ENCODE measurements at places on chromosomes 1 and 21.

- peak; percentile 94 for DNase-seq
- H3K27me3 ChIP-seq: no peaks in the 10 kb centered on the region
- no peak within 1 kb of the TSS for H3K27ac ChIP-seq
- H3K36me3 ChIP-seq: peaks cover 18% of the 10 kb centered on the region
Observed at GRCh38 chr1:154982897-154983648, at the start of gene FLAD1. Gene FLAD1, plus strand, starts transcription at chr1:154983344. Its CDS starts 351 bp downstream, at chr1:154983695.

DNA sequence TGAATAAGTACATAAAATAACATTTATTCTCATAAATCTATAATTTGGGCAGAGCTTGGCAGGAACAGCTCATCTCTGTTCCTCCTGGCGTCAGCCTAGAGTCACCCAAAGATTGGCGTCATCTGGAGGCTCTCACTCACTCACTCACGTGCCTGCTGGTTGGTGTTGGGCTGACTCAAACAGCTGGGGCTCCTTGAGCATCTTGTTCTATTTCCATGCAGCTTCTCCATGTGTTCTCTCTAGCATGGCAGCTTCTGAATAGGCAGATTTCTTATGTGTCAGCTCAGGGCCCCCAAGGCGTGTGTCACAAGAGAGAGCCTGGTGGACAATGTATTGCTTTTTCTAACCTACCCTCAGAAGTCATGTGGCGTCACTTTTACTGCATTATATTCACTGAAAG lies 70.6 kb upstream of the RAB3GAP2 start:
- H3K4me3 ChIP-seq: no peak overlapping the region
- peaks cover 12% of the 10 kb centered on the region for H3K27me3 ChIP-seq
- H3K36me3 ChIP-seq: no peaks in the 10 kb centered on the region
- no peak overlapping the region for H3K27ac ChIP-seq
- no peak for DNase-seq

DNA sequence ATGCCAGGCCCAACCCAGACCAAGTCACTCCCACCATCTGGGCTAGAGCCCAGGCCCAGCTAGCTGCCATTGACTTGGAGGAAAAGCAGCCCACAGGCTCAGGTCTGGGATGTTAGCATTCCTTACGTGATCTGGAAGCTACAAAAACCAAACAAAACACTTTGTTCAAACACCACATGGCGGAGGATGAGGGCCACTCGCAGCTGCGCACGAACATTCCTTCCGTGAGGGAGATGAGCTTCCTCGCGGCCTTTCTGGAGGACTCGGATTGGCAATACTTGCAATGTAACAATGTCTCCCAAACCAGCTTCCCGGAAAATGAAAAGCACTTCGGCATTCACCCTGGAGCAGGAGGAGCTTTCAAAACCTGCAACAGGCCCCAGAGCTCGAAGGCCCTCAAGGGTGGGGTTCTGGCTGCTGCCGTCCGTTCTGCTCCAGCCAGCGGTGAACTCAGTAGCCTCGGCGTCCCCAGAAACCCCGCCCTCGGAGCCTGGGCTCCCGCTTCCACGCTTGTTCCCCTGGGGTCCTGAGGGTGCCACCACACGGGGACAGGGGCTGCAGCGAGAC lies 40.5 kb downstream of the COL6A1 start:
- no peaks in the 10 kb centered on the region for H3K36me3 ChIP-seq
- H3K4me1 ChIP-seq: no peaks in the 10 kb centered on the region
- no peak for DNase-seq
- peaks cover 68% of the 10 kb centered on the region for H3K27me3 ChIP-seq

GRCh38 chr21:14382486-14382834 lies 486 bp downstream of the HSPA13 start:
- peak overlapping the region; percentile 99 for H3K27ac ChIP-seq
- peaks cover 21% of the 10 kb centered on the region for H3K4me1 ChIP-seq
- peak overlapping the region; percentile 99 for H3K4me3 ChIP-seq
- no peak for DNase-seq
- no peaks in the 10 kb centered on the region for H3K27me3 ChIP-seq

DNA sequence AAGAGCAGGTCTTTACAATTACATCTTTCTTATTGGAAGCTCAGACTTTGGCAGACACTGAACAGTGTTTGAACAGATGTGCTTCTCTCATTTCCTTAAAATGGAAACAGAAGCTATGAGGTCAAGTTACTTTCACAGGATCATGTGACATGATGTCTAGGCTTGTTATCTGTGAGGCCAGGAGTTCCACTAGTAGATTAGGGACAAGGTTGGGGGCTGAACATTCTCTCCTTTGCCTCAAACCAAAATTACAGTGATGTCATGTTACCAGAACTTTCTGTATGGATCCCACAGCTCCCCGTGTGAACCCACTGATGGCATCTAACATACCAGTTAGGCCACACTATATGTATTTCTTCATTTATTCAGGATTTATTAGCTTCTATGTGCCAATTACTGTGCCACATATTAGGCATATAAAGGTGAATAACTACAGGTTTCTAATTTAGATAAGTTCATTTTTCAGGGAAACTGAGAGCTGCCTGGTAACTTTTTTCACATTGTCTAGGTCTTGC lies 6.0 kb downstream of the DYNLT5 start:
- no peak for DNase-seq
- no peaks in the 10 kb centered on the region for H3K36me3 ChIP-seq
- H3K27ac ChIP-seq: no peak overlapping the region
- no peak overlapping the region for H3K4me3 ChIP-seq

GRCh38 chr1:54410359-54410758 lies 4.2 kb upstream of the SSBP3 start:
- peaks cover 46% of the 10 kb centered on the region for H3K4me1 ChIP-seq
- no peak overlapping the region for H3K27ac ChIP-seq
- H3K27me3 ChIP-seq: peaks cover 7% of the 10 kb centered on the region
- peaks cover 22% of the 10 kb centered on the region for H3K36me3 ChIP-seq
- H3K4me3 ChIP-seq: no peak overlapping the region

GRCh38 chr1:217770918-217771317 lies 139.8 kb downstream of the SPATA17 start:
- H3K4me3 ChIP-seq: no peak overlapping the region
- H3K27ac ChIP-seq: no peak overlapping the region
- H3K4me1 ChIP-seq: no peaks in the 10 kb centered on the region
- no peaks in the 10 kb centered on the region for H3K27me3 ChIP-seq
- no peak for DNase-seq
- H3K36me3 ChIP-seq: no peaks in the 10 kb centered on the region

- H3K4me3 ChIP-seq: no peak overlapping the region
- H3K27ac ChIP-seq: no peak overlapping the region
- peaks cover 2% of the 10 kb centered on the region for H3K36me3 ChIP-seq
- H3K4me1 ChIP-seq: peaks cover 4% of the 10 kb centered on the region
- no peaks in the 10 kb centered on the region for H3K27me3 ChIP-seq
- DNase-seq: peak; percentile 50
Observed at GRCh38 chr21:17925000-17925610, 105.9 kb upstream of the C21orf91 start.

GRCh38 chr1:230026572-230026971 lies 40.5 kb upstream of the GALNT2 start:
- DNase-seq: no peak
- H3K4me3 ChIP-seq: no peak overlapping the region
- no peak overlapping the region for H3K27ac ChIP-seq
- no peaks in the 10 kb centered on the region for H3K36me3 ChIP-seq
- H3K27me3 ChIP-seq: peaks cover 6% of the 10 kb centered on the region

DNA sequence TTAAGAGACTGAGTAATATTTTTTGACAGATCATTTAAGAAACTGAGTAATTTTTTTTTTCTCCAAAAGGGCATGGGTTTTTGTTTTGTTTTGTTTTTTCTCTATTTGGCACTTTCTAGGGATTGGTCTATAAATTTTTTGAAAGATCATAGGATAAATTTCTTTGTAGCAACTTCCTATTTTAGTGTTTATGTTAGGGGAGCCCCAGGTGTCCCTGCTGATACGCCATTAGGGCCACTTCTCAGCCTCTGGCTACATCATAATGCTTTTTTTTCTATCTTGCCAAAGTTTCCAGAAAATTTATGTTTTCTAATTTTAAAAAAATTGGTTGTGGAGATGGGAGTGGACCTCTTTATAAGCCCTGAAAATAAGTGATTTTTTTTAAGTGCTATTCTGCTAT lies 2.6 kb downstream of the GABPA start:
- H3K36me3 ChIP-seq: peaks cover 21% of the 10 kb centered on the region
- H3K27me3 ChIP-seq: no peaks in the 10 kb centered on the region
- H3K4me1 ChIP-seq: peaks cover 58% of the 10 kb centered on the region
- no peak overlapping the region for H3K4me3 ChIP-seq
- DNase-seq: no peak

GRCh38 chr1:13813398-13814012 lies 113.5 kb downstream of the PRDM2 start:
- no peak overlapping the region for H3K4me3 ChIP-seq
- H3K27ac ChIP-seq: no peak overlapping the region
- DNase-seq: peak; percentile 48
- H3K36me3 ChIP-seq: peaks cover 15% of the 10 kb centered on the region

DNA sequence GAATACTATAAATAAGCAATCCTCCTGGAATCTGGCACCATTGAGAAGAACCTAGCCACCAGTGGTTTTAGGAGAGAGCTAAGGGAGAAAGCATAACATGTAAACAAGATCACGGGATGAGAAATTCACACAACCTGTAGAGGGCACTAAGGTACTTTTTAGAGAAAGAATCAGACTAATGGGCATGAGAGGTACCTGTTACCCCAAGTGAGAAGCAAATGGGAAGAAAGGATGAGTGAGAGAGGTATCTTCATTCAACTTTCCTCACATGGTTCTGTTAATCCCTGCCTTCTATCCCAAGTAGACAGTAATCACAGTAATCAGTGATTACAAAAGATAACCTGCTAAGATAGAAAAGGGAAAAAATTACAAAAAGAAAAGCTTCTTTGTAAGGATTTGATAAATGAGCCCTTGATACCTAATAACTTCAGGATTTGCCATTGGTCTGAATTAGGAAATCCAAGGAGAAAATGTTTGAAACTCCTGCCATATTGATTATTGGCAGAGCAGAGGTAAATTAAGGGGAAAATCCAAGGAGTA lies 251.1 kb upstream of the ADGRL2 start:
- DNase-seq: no peak
- no peaks in the 10 kb centered on the region for H3K4me1 ChIP-seq
- no peak overlapping the region for H3K4me3 ChIP-seq
- H3K27me3 ChIP-seq: no peaks in the 10 kb centered on the region
- H3K36me3 ChIP-seq: no peaks in the 10 kb centered on the region

- peaks cover 27% of the 10 kb centered on the region for H3K36me3 ChIP-seq
- H3K4me3 ChIP-seq: no peak overlapping the region
- no peaks in the 10 kb centered on the region for H3K27me3 ChIP-seq
- no peak for DNase-seq
Observed at GRCh38 chr21:45200581-45201296, 87.0 kb downstream of the POFUT2 start.

DNA sequence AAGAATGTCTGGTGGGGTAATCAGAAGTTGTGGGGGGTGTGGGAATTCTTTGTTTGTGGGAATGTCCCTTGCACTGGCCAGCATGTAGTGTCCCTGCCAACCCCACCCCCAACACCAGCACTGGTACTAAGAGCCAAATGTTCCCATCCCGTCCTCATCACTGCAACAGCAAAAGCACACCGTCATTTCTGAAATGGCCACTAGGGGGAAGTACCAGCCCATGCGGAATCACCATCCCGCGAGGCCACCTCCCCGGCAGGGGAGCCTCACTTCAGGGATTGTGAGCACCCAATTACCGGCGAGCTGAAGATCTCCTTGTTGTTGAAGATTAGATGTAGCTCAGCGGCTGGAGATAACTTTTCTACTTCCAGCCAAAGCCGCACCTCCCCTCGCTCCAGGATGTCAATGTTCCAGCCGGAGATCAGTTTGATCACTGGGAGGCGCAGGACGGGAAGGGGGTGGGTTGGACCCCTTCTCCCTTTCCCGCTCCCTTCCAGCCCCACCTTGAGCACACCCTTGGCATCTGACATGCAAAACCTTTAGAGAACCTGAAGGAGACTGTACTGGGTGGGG lies 41.0 kb downstream of the MYOM3 start:
- no peak overlapping the region for H3K4me3 ChIP-seq
- H3K4me1 ChIP-seq: peaks cover 3% of the 10 kb centered on the region
- H3K27me3 ChIP-seq: peaks cover 21% of the 10 kb centered on the region
- H3K27ac ChIP-seq: no peak overlapping the region
- no peaks in the 10 kb centered on the region for H3K36me3 ChIP-seq

DNA sequence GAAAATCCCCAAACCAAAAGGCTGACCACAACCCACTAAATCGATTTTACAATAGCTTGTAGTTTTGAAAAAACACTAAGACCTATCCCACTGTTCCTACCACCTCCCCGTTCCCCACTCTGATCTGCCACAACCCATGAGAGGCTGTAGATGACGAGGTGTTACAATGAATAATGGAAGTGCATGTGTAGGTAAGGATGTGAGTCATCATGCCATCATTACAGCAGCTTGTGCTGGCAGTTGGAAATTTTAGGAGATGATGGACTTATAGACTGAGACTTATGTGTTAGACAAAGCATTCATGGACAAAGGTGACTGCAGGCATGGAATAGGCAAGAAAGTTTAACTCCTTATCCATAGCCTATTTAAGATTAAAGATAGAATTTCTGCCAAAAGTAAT lies 184.7 kb upstream of the CACYBP start:
- no peak overlapping the region for H3K4me3 ChIP-seq
- H3K36me3 ChIP-seq: peaks cover 5% of the 10 kb centered on the region
- H3K4me1 ChIP-seq: peaks cover 38% of the 10 kb centered on the region
- H3K27ac ChIP-seq: peak overlapping the region; percentile 5
- DNase-seq: no peak

GRCh38 chr1:85343612-85344255 lies 67.3 kb upstream of the BCL10 start:
- no peak overlapping the region for H3K27ac ChIP-seq
- peaks cover 44% of the 10 kb centered on the region for H3K27me3 ChIP-seq
- no peak overlapping the region for H3K4me3 ChIP-seq
- no peak for DNase-seq
- H3K4me1 ChIP-seq: no peaks in the 10 kb centered on the region

- H3K36me3 ChIP-seq: no peaks in the 10 kb centered on the region
- H3K27ac ChIP-seq: no peak overlapping the region
- H3K4me3 ChIP-seq: no peak overlapping the region
- no peaks in the 10 kb centered on the region for H3K27me3 ChIP-seq
- H3K4me1 ChIP-seq: no peaks in the 10 kb centered on the region
- no peak for DNase-seq
Observed at GRCh38 chr1:103448560-103448959, 76.9 kb upstream of the RNPC3 start.

DNA sequence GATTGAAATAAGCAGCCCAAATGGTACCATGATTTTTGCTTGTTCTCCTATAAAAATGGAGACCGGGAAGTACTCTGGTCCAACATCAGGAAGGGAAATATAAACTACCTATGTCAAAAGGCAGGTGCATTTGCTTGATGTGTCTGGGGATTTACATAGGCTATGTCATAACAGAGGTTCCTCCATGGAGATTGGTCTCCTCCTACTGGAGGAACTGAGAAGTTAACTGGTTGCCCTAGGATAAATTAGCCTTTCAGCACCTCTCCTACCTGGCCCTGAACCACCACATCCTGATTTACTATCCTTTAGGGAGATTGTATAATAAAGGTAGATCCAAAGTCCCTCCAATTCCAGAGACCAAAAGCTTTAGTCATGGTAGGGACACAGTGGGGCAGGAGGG lies 1109.3 kb upstream of the B3GALT2 start:
- peak; percentile 44 for DNase-seq
- H3K27ac ChIP-seq: no peak overlapping the region
- H3K4me3 ChIP-seq: no peak overlapping the region
- peaks cover 7% of the 10 kb centered on the region for H3K4me1 ChIP-seq

GRCh38 chr1:55781944-55782482 lies 566.8 kb upstream of the USP24 start:
- no peak overlapping the region for H3K4me3 ChIP-seq
- no peak overlapping the region for H3K27ac ChIP-seq
- no peaks in the 10 kb centered on the region for H3K36me3 ChIP-seq
- no peaks in the 10 kb centered on the region for H3K27me3 ChIP-seq
- no peak for DNase-seq

All from effector memory CD8-positive, alpha-beta T cell (primary cell).